ENCODE measurements at places on chromosomes 12 and 14.

DNA sequence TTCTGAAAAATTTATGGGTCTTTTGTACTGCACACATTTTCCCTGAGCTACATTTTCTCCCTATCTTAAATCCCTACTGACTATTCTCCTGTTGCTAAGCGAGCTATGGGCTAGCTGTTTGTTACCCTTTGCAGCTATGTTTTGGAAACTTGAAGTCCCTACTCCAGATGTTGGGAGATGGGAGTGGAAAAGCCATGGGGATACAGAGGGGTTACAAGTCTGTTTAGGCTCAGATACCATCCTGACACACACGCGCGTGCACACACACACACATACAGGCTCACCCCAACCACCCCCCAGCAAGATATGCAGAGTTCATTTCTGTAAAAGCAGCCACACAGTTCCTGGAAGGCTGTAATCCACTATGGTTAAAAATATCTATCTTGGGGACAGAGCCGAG is 15.8 kb downstream of the ATP5MC2 start:
- DNase-seq = no peak

DNA sequence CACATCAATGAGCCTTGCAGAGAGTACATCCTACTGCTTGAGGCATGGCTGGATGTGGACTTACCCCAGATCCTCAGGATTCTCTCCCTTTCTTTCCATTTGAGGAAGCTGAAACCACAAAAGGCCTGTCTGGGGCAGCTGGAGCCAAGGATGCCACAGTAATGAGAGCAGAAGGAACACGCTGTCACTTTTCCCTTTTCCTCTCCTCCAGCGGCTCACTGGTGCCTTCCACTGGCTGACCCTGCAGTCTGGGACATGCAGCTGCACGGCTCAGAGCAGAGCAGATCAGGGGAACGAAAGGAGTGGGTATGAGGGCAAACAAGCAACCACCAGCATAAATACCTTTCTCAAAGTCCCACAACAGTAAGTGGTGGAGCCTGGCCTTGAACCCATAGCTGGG is 78.2 kb downstream of the GAS2L3 start:
- DNase-seq = no peak

DNA sequence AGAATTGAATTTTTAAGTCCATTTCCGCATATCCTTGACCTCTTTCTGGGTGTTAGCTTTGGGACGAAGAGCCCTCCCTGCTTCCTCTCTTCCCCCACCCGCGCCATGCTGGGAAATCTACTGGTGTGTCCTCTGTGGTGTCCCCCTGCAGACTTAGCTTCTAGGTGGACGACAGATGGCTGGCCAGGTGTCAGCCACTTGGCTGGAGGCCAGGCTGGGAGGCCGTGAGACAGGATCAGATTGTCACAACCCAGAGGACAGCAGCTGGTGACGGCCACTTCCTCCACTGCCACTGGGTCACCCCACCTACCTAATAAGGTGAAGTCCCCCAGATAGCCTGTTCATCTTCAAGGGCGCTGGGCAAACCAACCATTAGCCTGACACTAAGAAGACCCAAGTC is 13.3 kb upstream of the DTX1 start:
- no peak for DNase-seq

- no peak for DNase-seq
These were observed 22.0 kb downstream of the NAA30 start for GRCh38 chr14:57412341-57412740.

GRCh38 chr12:96516472-96517430 is 27.4 kb downstream of the CFAP54 start:
- peak; percentile 86 for DNase-seq

- no peak for DNase-seq
These were observed 6.6 kb downstream of the ATXN3 start for GRCh38 chr14:92099802-92100201.

- DNase-seq = no peak
These were observed 103.8 kb downstream of the TBX5 start for GRCh38 chr12:114302117-114302516.

DNA sequence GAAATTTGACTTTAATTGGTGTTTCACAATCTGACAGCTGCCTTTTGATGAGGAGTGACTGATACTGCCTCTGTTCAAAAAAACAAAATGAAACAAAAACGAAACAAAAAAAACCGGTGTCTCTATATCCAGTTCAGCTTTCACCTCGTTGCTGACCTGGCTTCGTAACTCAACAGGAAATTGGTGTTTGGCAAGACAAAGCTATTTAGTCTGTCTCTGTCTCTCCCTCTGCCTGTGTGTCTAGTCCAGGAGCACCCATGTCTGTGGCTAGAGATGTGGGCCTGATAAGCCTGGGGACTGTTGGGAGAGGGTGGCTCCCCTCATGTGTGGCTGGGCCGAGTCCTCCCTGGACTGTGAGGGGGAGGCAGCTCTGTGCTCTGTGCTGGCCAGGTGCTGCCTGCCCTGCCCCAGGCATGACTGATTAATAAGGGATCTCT is 11.3 kb downstream of the CACNA1C start:
- peak; percentile 36 for DNase-seq

DNA sequence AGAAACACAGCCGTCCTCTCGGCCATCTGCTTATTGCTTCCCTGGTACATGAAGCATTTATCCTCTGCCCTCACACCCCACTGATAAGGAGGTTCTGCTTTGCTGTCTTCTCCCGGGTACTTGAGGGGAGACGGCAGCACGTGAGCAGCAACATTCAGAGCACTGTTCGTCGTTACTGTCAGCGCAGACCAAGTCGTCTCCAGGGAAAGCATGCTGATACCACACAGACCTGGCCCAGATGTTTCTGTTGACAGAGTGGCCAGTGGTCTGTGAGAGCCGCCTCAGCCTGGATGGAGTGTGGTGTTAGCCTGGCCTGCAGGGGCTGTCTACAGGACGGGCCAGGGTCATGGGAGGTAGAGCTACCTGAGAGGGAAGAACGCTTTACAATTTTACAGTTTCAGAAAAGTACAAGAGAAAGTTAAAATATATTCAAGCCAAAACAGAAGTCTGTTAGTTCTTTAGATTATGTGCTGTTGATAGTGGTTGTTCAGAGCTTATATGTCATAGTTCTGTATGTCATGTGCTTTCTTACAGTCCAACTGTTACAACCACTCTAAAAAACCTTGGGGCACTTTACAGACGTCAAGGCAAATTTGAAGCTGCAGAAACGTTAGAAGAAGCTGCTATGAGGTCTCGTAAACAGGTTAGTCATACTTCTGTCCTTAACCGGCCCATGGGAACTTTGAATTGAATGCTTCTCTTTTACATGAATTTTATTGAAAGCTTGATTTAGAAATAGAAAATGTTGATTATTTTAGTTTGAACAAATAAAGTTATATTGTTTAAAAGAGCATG is 38.2 kb downstream of the XRCC3 start:
- no peak for DNase-seq

GRCh38 chr14:58245562-58245961 is 919 bp downstream of the PSMA3 start:
- no peak for DNase-seq

- no peak for DNase-seq
These were observed 8.4 kb downstream of the FAM186A start for GRCh38 chr12:50387972-50388478.

DNA sequence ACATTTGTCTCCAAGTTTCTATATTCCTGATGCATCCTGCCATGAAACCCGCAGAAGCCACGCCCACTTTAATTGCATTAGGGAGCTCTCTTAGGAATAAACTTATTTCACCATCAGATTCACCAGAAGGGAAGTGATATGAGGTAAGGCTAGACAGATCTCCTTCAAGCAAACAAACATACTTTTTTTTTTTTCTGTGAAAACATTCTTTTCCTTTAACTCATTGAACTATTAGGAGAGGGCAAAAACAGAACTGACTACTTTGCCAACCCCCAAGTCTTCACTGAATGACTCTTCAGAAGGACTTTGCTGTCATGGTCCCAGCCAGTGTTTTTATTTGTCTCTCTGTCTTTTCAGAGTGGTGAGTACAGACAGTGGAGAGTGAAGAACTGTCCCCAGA is 48.4 kb downstream of the GTF2A1 start:
- DNase-seq = no peak

GRCh38 chr12:55703901-55704761 is 3.6 kb downstream of the ITGA7 start:
- DNase-seq = no peak

DNA sequence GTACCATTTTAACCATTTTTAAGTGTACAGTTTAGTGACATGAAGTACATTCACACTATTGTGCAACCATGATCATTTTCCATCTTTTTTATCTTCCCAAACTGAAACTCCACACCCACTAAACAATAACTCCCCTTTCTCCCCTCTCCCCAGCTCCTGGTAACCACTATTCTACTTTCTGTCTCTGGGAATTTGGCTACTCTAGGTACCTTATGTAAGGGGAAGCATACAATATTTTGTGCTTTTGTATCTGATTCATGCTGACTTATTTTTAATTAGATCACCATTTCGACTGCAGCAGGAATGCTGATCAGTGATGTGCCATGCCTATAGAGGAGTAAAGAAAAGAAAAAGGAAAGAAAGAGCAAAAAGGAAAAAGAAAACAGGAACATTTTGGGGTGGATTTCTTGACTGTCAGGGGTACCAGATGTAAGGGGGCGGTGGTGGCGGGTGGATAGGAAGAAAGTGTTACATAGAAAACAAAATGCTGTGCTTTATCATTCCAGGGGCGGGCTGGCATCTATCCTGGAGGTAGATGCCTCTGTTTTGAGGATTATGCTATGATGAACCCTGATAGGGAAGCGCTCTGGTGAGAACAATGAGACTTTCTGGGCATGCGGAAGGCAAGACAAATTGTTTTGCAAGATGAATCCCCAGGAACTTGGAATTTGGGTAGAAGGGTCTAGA is 45.2 kb upstream of the CTDSP2 start:
- no peak for DNase-seq

GRCh38 chr12:125377093-125377492 is 311.9 kb downstream of the AACS start:
- no peak for DNase-seq

DNA sequence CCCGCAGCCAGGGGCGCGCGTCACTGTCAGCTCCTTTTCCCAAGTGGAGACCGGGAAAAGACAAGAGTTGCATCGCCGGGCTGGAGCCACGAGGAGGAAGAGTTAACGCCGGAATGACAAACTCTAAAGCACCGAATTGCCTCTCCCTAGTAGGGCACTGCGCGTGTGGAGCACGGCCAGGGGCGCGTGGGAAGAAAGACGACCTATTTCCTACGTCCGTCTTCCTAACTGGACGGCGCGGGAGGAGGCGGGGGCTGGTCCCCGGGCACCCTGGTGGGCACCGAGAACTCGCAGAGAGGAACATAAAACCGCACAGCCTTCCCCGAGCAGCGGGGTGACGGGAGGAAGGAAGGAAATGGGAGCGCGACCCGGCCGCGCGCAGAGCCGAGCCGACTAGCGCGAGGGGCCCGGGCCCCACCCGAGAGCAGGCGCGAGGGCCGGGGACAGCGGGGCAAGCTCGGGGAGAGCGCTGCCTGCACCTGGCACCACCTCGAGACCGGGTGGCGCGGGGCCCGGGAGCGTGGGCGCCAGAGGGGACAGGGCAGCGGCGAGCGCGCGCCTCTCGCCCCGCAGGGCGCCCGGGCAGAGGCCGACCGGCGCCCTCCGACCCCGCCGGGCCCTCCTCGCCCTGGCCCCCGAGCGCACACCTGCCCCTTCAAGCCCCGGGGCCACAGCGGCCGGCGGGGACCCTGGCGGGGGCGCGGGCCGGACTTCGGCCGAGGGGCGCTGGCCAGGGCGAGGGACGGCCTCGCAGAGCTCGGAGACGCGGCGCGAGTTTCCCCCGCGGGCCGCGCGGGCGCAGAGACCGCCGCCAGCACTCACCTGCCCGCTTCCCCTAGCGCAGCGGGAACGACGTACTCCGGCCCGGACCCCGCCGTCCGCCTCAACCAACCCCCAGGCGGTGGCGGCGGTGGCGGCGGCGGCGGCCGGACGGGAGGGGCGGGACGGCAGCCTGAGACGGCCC is at the start of gene SETD3:
Gene SETD3, minus strand, starts transcription at position 954 of the 964 bp plus-strand sequence. CDS start 15,054 bp downstream, outside the sequence.
- DNase-seq = peak; percentile 35

DNA sequence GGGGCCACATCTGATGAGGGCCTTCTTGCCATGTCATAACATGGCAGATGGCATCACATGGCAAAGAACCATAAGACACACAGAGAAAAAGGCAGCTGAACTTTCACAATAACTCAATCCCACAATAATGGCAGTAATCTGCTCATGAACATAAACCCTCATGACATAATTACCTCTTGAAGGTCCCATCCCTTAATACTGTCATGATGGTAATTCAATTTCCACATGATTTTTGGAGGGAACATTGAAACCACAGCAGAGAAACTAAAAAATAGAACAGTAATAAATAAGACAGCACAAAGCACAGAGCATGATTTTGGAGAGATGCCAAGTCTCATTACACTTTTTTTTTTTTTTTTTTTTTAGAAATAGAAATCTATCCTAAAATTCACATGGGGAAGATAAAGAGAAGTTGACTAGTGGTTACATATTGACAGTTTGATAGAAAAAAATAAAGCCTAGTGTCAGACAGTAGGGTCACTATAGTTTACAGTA is 61.8 kb upstream of the ATF7IP start:
- no peak for DNase-seq

DNA sequence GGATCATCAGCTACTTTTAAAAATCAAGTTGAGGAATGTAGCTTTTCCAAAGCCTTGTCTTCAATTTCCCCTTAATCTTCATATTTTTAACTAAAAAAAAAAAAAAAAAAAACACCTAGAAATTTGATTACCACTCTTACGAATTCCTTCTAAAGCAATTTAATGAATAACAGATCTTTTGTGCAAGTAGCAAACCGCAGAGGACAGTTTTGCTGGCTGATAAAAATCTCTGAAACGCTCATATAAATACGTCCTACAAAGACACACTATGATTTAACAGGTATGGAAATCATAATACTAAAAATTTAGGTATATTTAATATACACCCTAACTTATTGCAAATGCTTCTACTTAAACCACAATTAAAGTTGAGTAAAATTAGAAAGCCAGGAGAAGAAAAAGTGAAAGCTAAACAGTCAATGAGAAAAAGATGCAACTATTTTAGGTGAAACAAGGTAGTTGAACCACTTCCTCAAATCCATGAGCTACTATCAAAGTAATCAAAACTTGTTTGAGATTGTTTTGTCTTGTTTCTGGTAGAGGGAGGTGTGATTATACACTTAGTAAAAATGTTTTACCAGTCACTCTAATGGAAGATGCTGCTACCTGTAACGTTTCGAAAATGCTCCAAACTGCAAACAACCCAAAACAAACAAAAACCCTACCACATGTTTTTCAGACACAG is 2.2 kb downstream of the PAWR start:
- no peak for DNase-seq
